ENCODE measurements at places on chromosomes 2 and 18.

DNA sequence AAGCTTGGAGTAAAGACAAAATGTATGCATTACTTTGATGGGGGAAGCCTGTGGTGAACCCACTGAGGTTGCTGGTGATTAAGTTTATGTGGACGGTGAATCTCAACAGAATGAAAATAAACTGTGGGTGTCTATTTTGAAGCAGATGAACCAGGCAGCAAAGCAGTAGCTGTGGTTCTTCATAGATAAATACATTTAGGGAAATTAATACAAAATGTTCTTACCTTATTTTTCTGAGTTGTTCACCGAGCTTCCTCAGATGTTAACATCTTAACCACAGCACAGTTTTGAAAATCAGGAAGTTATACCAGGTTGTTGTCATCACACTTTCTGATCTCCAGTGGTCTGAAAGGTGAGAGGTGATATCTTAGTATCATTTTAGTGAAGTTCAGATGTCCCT is 53.9 kb downstream of the NCK2 start:
- no peak for DNase-seq

- peak; percentile 58 for DNase-seq
These were observed 216.0 kb downstream of the TGIF1 start for GRCh38 chr18:3665780-3666525.

DNA sequence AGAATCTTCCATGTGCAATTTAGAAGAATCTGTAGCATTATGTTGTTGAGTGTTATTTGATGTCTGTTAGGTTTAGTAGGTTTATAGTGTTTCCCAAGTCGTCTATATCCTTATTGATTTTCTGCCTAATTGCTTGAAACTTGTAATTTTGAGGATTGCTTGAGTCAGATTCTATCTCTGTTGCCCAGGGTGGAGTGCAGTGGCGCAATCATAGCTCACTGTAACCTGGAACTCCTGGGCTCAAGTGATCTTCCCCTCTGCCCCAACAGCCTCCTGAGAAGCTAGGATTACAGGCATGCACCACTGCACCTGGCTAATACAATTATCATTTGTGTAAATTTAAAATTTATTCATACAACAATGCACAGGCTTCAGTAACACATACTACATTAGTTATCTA is 3.1 kb upstream of the TCF23 start:
- DNase-seq = no peak

DNA sequence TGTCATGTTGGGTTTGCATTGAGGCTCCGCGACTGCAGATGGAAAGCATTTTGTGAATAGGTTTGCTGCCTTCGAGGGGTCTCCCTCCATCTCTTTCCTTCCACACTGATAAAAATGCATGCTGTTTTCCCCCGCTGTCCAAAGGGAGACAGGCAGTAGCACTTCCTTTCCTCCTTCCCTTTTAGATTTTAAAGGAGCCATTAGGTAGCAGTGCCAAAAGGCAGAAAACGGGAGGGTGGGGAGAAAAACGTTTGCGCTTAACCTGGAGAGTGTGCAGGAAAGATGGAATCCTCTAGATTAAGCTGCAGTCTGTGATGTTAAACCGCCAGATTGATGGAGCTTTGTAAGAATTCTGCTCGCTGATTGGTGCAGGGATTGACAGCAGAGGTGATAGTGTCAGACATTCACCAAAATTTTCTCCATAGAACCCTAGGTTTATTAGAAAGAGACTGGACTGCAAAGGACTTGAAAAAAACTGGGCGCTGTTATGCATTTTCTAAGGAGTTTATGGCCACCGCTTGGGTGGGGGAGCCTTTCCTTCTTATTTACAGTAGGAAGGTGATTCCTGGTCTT is 688 bp downstream of the MAPRE2 start:
- no peak for DNase-seq

DNA sequence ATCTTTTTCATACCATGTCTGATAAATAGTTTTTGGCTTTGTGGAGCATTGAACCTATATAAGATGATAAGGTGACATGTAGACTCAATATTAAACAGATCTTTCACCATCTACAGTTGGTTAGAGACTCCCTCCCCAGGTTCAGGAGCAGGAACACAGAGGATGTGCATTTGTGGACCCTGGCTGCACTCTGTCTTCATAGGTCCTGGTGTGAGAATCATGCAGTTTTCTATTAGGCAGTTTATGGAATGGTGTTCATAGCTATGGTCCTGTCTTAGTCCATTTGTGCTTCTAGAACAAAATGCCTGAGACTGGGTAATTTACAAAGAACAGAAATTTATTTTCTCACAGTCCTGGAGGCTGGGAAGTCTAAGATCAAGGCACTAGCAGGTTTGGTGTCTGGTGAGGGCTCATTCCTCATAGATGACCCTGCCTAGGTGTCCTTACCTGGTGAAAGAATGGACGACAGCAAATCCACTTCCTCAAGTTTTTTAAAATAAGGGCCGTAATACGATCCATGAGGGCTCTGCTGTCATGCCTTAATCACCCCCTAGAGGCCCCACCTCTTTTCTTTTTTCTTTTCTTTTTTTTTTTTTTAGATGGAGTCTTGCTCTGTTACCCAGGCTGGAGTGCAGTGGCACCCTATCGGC is 35.3 kb upstream of the FAM98A start:
- DNase-seq = no peak

- DNase-seq = no peak
These were observed 41.0 kb downstream of the AGAP1 start for GRCh38 chr2:235534678-235535422.

- no peak for DNase-seq
These were observed 43.6 kb downstream of the GPC1 start for GRCh38 chr2:240479111-240479501.

GRCh38 chr2:95350774-95351597 is 51.5 kb upstream of the FAHD2A start:
- DNase-seq = no peak

- DNase-seq = no peak
These were observed 30.0 kb downstream of the ATOH8 start for GRCh38 chr2:85783796-85784195.

GRCh38 chr18:76380791-76381405 is 114.1 kb downstream of the ZNF516 start:
- peak; percentile 15 for DNase-seq

DNA sequence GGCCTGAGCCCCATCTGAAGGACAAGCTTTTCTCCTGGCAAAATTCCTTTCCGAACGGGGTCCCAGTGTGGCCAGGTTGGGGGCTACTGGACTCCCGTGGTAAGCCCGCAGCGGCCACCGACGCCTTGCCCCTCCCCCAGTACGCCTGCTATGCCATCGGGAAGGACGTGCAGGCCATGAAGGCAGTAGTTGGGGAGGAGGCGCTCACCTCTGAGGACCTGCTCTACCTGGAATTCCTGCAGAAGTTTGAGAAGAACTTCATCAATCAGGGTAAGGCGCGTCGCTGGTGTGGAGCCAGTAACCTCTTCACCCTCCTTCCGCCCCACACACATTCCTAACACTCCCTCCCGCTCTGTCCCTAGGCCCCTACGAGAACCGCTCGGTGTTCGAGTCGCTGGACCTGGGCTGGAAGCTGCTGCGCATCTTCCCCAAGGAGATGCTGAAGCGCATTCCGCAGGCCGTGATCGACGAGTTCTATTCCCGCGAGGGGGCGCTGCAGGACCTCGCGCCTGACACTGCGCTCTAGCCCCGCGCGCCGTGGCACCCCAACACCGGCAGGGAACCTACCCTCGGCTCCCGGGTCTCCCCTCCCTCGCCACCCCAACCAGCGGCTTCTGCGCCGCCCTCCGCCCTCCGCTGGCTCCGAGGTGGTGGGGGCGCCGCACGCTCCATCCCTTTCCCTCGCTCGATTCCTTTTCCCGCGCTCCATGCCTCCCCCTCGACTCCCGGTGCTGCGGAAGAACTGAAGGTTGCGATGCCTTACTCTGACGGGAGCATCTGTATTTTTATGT is 13.6 kb upstream of the ANKRD53 start:
- DNase-seq = peak; percentile 76

DNA sequence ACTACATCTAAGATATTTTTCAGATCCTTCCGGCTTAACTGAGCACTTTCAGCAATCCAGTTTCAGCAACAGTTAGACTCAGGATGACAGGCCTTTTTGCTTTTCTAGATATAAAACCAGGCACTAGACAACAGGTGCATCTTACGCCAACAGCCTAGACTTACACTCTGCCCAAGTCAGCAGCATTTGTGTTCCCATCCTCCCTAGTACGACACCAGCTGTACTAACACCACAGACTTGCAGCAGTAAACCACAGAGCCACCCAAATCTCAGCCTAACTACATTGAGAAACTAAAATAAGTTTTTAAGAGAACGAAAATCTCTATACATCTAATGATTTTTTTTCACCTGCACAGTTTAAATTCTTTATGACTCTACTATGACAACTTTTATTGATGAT is 89.9 kb upstream of the DNMT3A start:
- DNase-seq = no peak

GRCh38 chr2:60882971-60883753 is 1.8 kb downstream of the REL start:
- no peak for DNase-seq

- no peak for DNase-seq
These were observed 34.9 kb downstream of the SLC20A1 start for GRCh38 chr2:112680666-112681101.

GRCh38 chr18:26768385-26768784 is 97.1 kb downstream of the AQP4 start:
- DNase-seq = no peak

- no peak for DNase-seq
These were observed 890.4 kb downstream of the TRIB2 start for GRCh38 chr2:13607139-13607538.

DNA sequence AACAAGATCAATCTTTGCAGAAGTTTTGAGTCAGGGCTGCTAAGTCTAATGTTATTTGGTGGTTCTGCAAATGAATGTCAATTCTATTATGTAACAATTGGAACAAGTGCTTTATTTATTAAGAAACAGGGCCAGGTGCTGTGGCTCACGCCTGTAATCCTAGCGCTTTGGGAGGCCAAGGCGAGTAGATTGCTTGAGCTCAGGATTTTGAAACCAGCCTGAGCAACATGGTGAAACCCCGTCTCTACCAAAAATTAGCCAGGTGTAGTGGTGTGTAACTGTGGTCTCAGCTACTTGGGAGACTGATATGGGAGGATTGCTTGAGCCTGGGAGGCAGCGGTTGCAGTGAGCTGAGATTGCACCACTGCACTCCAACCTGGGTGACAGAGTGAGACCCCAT is 13.2 kb upstream of the RNF103 start:
- no peak for DNase-seq

DNA sequence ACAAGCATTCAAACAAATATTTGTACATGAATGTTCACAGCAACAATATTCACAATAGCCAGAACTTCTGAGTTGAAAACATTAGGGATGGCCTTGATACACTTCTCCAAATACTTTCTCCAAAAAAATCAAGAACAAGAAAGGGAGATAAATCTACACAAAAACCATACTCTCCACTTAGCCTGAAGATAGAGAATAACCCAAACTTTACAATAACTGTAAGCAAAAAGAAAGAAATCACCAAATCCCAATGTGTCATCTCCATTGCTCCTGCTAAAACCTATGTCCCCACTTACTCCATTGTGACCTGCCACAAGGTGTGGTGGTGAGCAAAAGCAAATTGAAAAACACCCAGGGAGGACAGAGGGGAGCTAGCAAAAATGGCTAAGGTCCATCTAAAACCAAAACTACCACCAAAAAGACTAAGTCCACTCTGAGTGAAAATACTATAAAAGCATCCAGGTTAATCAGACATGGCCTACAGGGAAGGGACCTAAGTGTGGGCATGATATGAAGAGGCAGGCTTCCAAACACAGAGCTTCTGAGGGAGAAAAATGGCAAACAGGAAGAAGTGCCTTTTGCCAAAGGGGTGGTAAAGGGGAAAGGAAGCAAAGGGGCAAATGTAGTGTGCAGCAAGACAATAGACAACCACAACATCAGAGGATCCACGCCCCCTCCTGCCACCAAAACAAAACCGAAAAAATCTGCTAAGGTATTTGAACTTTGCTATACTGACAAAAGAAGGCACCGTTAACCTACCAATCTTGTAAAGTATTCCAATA is 56.1 kb downstream of the NBAS start:
- no peak for DNase-seq

- DNase-seq = no peak
These were observed 80.8 kb upstream of the CERS6 start for GRCh38 chr2:168375195-168375798.

DNA sequence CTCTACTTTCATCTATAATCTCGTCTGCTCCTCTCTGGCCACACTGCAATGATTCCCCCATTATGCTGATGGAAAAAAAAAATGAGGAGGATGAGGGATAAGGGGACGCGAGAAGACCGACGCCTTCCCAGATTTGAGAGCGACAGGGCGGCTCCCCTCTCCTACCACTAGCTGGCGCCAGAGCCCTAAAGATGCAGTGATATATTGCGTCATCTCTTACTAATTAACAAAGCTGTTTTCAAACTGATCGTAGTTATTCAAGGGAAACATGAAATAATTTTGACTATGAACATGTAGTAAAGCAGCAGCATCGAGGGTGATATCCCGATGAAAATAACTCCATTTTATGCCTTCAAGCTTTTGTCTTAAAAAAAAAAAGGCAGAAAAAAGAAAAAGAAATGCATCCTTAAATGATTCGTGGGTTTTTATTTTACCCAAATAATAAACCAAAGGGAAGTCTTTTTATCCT is 48.0 kb upstream of the HNRNPA3 start:
- peak; percentile 63 for DNase-seq

- no peak for DNase-seq
These were observed 1.7 kb upstream of the BCL2 start for GRCh38 chr18:63321291-63321690.

- no peak for DNase-seq
These were observed 101.7 kb upstream of the ALPP start for GRCh38 chr2:232276733-232277313.

- no peak for DNase-seq
These were observed 156.7 kb downstream of the EXOC6B start for GRCh38 chr2:72669121-72669520.

- DNase-seq = no peak
These were observed 86.9 kb downstream of the KCTD1 start for GRCh38 chr18:26461405-26461804.

- DNase-seq = peak; percentile 72
These were observed 89.4 kb downstream of the DGKD start for GRCh38 chr2:233443511-233444183.

GRCh38 chr2:70310899-70311298 is 9.0 kb upstream of the FAM136A start:
- DNase-seq = no peak

DNA sequence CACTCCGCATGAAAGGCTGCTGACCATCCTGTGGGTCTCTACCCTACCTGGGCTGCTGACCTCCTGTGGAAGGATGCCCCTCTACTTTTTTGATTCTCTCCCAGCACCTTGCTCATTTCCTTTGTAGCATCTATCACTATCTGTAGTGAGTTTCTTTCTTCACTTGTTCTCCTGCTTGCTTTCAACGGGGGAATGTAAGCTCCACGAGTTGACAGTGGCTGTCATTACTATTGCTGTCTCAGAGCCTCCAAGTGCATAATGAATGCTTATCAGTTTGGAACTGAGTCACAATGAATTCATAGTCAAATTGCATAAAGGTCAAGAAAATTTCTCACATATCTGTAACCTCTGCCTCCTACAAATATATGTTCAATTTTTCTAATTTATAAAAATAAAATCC is 477.7 kb downstream of the PLCL1 start:
- no peak for DNase-seq

- DNase-seq = no peak
These were observed 1110.5 kb downstream of the LRP1B start for GRCh38 chr2:141020346-141020745.

Data from stimulated activated CD4-positive, alpha-beta T cell treated with anti-CD3 and anti-CD28 coated beads, Interleukin-4, amount 100 ng/mL, for 48 hours (primary cell).